ENCODE measurements at places on chromosomes 6 and 20.

DNA sequence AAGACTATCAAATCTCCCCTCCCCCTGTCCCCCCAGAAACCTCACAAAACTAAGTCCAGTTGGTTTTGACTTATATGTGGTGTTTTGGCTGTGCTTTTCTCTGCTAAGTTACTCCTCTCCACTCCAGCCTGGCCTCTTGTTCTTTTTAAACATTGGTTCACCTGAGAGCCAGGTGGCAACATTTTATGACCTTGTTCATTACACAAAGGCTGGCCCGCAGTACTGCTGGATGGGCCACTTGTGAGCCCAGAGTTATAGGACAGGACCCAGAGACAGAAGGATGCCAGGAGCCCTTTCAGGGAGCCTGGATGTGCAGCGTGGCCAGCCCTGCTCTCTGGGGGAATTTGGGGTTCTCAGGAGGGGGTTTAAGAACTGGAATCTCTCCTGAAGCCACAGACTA lies 90.0 kb downstream of the RAMACL start:
- no peak for DNase-seq

- no peak for DNase-seq
Observed at GRCh38 chr20:51668515-51668914, 99.7 kb downstream of the ATP9A start.

GRCh38 chr6:53593001-53593488 lies 48.1 kb upstream of the GCLC start:
- DNase-seq, result peak; percentile 91

GRCh38 chr20:23265226-23265625 lies 85.4 kb upstream of the NXT1 start:
- DNase-seq, result no peak

GRCh38 chr20:48187851-48188250 lies 402.6 kb upstream of the SULF2 start:
- DNase-seq, result no peak

DNA sequence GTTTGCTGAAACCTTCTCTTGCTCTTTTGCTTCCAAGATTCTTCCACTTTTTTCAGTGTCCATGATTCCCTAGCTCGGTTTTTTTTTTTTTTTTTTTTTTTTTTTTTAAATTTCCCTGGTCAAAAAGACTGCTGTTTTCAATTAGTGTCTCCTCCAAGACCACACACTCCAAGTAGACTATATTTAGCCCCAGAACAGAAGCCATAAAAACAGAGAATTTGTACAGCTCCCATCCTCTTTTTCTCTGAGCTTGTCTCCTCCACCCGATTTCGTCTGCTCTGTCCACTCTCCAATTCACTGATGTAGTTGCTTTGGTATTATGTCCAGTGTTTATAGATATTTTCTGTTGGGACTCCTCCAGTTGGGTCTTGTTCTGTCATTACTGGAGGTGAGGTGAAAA lies 37.6 kb downstream of the RSPH3 start:
- DNase-seq, result no peak

DNA sequence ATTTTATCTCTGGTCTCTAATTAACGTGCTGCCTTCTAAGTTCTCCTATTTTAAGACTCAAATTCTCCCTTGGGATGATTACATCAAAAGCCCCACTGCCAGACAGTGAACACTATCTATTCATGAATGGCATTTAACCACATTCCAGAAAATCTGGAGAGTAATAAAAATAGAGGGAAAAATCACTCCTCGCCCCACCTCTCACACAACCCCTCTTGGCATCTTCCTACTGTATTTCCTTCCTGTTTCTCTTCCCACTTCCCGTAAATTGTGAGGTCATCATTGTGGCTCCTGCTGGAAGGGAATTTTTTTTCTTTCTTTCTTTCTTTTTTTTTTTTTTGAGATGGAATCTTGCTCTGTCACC lies 31.5 kb downstream of the RAB44 start:
- peak; percentile 57 for DNase-seq
